Stimulated activated CD4-positive, alpha-beta T cell treated with anti-CD3 and anti-CD28 coated beads, TNF-alpha, amount 100 ng/mL, for 1 hour (primary cell): ENCODE measurements at places on chromosomes 3 and 15.

DNA sequence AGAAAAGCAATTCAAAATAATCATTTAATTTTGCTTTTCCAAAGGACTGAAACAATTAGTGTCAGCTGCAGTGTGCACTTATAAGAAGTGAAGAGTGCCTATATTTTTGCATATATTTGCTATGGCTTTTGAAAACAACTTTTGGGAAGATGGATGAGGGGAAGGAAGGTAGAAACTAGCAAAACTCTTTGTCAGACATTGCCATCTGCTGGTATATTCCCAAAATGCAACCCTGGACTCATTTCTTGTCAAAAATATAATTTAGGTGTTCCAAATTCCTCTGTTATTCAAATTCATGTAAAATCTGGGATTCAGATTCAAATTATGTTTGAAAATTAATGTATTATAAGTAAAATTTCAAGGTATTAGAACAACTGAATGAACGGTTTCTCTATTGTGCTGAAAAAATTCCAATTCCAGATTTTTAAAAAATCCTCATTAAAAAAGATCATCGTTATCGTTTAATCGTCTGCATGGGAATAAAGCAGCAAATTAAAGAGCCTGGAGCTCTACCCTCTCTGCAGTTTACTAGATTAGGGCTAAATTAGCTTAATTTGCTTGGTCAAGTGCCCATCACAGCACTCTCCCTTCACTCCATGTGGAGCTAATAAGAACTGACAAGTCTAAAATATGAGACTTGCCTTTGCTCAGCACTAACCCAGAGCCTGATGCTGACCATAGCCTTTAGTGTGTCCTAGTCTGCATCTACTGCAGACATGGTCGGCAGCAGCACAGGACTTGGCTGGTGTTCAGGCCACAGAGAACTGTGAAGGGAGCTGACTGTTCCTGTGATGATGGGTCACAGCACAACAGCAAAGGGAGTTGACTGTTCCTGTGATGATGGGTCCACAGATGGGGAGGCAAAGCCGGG lies 67.9 kb upstream of the MITF start:
- no peak for DNase-seq

DNA sequence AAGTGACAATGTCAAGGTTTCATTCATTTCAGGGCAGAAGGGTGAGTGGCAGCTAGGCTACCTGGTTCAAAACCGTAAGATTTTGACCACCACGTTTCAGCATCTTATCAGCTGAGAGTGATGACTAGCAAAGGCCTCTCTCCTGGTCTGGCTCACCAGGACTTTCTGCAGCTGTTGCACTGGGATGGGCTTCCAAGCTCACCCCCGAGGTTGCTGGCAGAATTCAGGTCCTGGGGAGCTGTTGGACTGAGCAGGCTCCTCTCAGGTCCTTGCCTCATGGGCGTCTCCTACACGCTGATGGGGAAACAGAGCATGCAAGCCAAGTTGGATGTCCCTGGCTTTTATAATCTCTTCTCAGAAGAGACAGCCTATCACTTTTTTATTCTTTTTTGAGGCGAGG lies 88.8 kb upstream of the RNU6-1 start:
- DNase-seq: no peak

DNA sequence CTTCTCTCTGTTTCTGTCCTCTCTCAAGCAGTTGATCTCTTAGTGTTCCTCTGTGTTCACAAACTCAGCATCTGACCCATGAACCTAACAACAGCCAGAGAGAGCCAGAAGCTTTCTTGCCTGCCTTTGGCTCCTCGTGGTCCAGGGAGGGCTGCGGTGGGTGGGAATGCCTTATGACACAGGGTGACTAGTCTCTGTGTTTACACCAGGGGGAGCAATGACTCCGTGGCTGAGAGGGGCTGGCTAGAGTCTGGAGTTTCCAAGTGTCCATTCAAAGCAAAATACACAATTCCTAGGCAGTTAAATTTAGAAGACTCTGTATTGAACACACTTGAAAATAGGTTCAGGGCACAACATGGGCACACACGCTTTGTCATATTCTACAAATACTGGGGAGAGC lies 370.0 kb upstream of the FRG2C start:
- DNase-seq: no peak

GRCh38 chr15:99121207-99121606 lies 16.3 kb downstream of the SYNM start:
- no peak for DNase-seq

DNA sequence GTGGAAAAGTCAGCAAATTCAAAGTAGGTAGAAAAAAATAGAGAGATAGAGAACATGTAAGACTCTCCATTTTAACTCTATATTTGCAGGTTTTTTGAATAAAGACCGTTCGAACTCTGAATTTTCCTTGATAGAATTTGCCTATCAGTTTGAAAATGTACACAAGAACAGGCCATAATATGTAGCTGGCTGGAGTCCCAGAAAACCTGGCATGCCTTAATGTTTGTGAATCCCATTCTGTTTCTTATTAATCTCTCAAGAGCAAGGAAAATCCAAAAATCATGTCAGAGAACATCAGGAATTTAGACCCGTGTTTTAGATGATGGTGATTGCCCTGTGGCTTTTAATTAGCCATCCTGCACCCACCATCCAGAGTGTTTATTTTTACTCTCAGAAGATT lies 7.2 kb upstream of the CFAP161 start:
- DNase-seq: no peak

DNA sequence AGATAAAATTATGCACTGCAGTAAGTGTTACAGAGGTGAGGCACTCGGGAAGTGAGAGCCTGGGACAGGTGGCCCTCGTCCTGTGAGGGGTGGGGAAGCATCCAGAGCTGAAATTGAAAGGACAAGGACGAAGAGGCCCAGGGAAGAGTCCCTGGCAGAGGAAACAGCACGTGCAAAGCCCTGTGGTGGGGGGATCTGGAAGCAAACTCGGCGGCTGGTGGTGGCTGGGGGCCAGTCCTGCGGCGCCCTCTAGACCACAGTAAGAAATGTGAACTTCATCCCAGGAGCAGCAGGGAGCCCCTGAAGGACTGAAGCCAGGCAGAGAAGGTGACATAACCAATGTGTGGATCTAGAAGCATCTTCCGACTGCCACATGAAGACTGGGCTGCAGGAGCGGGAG lies 42.8 kb downstream of the GRIP2 start:
- no peak for DNase-seq

DNA sequence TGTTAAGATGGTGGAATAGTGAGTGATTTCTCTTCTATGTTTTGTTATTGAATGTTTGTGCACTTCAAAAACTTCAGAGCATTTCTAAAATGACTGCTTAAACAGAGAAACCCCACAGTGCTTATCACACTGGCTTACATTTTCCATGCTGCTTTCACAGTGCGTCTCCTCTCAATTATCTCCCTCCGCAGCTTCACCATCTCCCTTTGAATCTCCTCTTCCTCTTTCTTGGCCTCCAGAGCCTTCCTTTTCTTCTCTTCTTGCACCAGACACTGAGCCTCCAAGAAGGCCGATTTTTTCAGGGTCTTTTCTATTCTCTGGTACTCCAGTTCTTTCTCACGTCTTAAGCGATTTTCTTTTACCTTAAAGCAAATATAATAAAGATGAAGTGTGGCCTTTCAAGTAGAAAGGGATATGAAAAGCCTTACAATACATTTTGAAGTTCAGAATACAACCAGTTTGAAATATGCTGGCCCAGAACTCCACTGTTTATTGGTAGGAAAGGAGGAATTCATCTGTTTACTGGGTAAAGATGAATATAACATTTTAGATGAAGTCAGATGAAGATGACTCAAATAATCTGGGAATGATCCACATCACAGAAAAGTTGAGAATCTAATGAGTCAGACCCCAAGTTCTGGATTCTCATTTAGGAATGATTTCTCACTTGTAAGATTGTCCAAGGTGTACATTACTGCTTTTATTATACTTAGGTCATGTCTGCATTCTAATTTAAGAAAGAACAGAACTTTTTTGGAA lies 21.4 kb downstream of the CCDC191 start:
- DNase-seq: no peak
